ENCODE measurements at places on chromosomes 2 and 18.

DNA sequence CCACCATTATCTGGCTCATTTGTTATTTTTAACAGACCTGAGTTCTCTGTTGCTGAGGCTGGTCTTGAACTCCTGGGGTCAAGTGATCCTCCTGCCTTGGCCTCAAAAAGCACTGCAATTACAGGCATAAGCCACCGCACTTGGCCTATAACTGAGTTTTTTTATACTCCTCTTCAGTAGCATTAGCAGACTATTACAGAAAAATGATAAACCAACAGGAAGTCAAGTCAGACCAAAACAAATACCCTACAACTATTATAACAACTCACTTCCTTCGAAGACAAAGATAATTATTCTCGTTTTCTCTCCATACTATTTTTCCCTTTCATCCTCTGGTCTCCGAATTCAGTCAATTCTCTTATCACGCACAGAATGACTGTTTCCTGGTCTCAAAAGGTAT, 78.2 kb downstream of the MEMO1 start:
- DNase-seq = no peak

DNA sequence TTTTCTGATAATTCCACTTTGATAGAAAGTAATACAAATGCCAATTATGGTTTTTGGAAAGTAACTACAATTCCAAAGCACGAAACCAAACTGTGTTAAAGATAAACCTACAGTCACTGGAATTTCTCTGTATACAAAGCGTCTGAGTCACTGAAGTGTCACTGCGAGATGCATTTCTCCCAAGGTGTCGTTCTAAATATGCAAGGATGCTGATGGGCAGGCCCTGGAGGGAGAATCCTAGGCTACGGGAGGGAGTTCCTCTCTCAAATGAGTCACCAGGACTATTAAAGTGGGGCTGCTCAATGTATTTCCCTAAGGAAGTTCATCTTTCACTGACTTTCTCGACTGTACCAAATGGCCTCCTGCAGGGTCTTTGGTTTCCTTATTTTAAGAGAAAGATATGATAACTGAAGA, 163.8 kb upstream of the STK17B start:
- DNase-seq = peak; percentile 52

- peak; percentile 28 for DNase-seq
Measured at GRCh38 chr18:28684746-28685355, 507.9 kb upstream of the CDH2 start.

DNA sequence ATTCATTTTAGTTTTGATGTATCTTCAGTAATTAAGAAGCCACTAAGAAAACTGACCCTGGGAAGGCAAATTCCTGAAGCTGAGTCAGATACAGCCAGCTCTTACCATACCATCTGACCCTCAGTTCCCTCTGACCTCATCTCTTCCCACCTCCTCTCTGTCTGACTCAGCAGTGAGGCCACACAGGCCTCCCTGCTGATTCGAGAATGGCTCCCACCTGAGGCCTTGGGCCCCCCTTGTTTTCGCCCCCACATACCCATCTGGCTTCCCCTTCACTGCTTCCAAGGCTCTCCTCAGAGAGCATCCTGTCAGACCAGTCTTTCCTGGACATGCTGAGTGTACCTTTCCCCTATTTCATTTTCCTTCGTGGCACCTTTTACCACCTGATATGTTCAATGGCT, 71.0 kb upstream of the CYP1B1 start:
- peak; percentile 76 for DNase-seq

DNA sequence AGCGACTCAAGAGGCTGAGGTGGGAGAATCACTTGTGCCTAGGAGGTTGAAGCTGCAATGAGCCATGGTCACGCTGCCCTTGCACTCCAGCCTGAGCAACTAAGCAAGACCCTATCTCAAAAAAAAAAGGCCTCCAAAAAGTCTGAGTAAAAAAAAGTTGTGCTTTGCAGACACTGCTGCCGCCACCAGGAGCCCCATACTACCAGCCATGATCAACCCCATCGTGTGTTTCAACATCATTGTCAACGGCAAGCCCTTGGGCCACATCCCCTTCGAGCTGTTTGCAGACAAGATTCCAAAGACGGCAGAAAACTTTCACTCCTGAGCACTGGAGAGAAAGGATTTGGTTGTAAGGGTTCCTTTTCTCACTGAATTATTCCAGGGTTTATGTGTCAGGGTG, 137.1 kb downstream of the INO80D start:
- no peak for DNase-seq

- DNase-seq = peak; percentile 14
Measured at GRCh38 chr18:62183578-62184195, 3.2 kb downstream of the PIGN start.

- no peak for DNase-seq
Measured at GRCh38 chr2:101793277-101793969, 95.9 kb downstream of the MAP4K4 start.

GRCh38 chr2:6754419-6754818, 111.3 kb downstream of the CMPK2 start:
- no peak for DNase-seq

GRCh38 chr2:105287692-105288091, 41.8 kb downstream of the TGFBRAP1 start:
- DNase-seq = no peak

DNA sequence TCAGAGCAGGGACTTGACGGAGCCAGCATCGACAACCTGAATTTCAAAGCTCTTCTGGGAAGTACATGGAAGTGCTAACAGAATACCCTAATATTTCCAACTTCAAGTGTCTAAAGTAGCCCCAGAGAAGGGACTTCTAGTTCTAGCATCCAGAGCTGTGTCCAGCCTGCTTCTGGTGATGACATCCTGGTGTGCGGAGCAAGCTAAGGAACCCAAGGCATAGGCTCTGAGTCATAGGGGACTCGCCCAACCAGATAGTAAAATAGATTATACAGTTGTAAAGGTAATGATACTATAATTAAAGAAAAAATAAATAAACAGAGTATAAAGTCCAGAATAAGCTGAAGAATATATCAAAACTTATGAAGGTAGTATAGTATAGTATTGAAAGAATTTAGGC, 108.1 kb upstream of the SERPINE2 start:
- no peak for DNase-seq

GRCh38 chr2:232038881-232039485, 77.5 kb downstream of the DIS3L2 start:
- DNase-seq = no peak

GRCh38 chr18:70243131-70243929, 37.8 kb upstream of the RTTN start:
- DNase-seq = no peak

DNA sequence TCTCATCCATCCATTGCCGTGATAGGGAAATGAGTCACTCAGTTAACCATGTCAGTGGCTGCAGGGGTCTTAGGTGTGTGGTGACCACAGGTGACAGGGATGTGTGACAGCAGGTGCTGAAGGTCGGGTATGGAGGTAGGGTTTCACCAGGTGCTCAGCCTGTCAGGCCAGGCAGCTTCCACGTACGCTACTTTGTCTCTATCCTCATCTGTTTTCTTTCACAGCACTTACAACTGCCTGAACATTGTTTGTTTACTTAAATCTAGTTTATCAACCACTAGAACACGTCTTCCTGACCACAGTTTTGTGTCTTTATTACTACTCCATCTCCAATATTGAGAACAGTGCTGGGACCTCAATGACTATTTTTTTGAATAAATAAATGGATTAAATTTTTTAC, 11.4 kb upstream of the UXS1 start:
- no peak for DNase-seq

GRCh38 chr2:190519975-190520767, 14.4 kb downstream of the NEMP2 start:
- DNase-seq = no peak

DNA sequence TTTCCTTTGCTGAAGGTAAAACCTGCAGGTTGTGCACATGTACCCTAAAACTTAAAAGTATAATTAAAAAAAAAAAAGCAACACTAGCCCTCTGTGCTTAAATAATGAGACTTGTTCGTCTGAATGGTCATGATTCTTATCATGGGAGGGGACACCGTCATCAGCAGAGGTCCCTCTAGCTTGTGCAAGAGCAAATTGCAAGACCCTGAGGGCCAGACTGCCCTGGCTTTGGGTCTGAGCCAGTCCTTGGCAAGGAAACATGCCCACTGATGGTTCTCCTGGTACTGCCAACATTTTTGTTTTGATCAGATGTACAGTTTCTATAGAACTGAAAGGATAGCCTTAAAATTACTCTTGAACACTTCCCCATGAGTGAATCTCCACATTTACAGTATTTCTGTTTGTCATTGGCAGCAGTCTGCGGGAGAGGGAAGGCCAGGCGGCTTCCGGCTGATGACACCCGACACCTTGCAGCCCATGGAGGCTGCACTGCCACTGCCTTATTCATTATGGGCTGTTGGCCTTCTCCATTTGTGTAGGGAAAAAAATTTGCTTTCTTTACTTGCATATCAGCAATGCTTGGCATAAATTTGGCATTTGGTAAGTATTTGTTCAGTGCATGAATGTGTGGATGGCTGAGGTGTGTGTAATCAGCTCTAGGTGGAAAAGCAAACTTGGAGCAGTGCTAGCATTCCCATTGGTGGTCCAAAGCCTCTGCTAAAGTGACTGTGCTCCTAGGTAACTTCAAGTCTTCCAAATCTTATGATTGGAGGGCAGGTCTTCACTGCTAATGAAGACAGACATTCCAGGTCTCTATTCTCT, 161.6 kb upstream of the ALKAL2 start:
- DNase-seq = no peak

DNA sequence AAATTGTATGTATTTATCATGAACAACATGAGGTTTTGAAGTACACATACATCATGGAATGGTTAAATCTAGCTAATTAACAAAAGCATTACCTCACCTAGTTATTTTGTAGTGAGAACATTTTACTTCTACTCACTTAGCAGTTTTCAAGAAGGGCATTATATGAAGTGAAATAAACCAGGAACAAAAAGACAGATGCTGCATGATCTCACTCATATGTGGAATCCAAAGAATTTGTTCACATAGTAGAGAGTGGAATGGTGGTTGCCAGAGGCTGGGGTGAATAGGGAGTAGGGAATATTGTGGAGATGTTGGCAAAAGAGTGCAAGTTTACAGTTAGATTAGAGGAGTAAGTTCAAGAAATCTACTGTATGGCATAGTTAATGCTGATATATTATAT, 292.0 kb downstream of the ASXL3 start:
- no peak for DNase-seq

GRCh38 chr2:43024515-43025011, 201.8 kb downstream of the ZFP36L2 start:
- DNase-seq = no peak

DNA sequence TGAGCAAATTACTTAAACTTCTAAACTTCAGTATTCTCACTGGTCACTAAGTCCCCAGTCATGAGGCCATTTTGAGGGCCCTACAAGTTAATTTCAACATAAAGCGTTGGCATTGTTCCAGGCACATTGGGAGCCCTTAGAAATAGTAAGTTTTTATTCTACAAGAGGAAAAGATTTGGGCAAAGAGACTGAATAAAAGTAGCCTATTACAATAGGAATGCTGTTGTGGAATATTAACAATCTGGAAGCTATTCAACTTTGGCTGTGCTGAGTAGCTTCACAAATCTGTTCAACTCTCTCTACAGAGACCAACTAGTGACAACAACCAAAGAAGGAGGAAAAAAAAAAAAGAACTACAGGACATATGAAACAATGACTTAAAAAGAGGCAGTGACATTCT, 1287.5 kb upstream of the NXPH2 start:
- DNase-seq = no peak
